H4 (cell line): ENCODE measurements at places on chromosomes 11 and 22. TPM values are rescaled to one million over a fixed set of nuclear protein-coding genes. Genes with fewer than 3 reads are reported as not detected.

DNA sequence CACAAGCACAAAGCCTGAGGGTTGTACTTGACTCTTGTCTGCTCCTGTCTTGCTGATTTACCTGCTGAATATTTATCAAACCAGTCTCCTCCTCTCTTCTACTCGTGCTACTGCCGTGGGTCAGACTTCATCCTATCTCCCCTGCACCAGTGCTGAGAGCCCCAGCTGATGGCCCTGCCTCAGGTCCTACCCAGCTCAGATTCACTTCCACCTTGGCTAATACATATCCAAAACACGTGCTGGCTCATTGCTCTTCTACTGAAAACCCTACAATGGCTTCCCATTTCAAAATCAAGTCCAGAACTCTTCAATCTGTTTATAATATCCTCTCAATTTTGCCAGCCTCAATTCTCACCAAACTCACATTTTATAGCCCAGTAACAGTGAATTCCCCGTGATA is 48.3 kb downstream of the RAB30 start:
- no peak for DNase-seq

- no peak for DNase-seq
Observed at GRCh38 chr11:132050577-132051165, 680.3 kb downstream of the NTM start.

The OR10G4 gene
- total RNA-seq: not detected in 2 replicates

The B3GAT1 gene
- total RNA-seq: 2.2 and 2.6 TPM in 2 replicates

The OR51I1 gene
- 0.45 TPM in 1 of 2 replicates, not detected in the other for total RNA-seq

The MIAT gene
- total RNA-seq: under 0.01 TPM in 1 of 2 replicates, not detected in the other
